Nephron progenitor cell (in vitro differentiated cells): ENCODE measurements at places on chromosomes 7 and 10.

DNA sequence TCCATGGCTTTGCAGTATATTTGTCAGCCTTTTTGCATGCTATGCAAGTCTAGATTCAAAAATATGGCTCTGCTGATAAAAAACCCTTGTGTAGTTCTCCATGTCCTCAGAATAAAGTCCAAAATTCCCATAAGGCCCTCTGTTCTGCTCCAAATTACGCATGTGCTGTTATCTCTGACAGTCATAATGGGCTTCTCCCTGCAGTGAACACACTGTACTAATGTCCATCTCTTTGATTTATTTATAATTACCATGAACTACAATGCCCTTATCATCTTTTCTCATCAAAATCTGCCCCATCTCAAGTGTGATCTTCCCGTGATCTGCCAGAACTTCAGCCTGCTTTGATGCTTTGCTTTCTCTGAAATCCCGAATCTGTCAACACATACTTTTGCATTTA, 87.7 kb downstream of the TSPAN12 start:
- DNase-seq = no peak

DNA sequence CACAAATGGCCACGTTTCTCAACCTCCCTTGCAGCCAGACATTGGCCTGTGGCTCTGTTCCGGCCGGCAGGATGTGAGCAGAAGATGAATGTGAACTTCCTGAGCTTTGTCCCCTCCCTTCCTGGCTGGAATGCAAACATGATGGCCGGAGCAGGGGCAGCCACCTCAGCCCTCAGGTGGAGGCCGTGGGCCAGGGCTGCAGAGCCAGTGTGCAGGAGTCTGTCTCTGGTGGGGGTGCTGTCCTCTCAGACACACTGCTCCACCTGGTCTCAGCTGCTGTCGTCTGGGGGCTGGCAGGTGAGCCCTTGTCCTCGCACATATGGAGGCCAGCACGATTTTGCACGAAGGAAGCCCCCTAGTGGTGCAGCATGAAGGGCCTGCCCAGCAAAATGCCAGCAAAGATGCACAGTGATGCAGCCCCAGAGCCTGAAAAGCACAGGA, 25.3 kb upstream of the PWWP2B start:
- no peak for DNase-seq

DNA sequence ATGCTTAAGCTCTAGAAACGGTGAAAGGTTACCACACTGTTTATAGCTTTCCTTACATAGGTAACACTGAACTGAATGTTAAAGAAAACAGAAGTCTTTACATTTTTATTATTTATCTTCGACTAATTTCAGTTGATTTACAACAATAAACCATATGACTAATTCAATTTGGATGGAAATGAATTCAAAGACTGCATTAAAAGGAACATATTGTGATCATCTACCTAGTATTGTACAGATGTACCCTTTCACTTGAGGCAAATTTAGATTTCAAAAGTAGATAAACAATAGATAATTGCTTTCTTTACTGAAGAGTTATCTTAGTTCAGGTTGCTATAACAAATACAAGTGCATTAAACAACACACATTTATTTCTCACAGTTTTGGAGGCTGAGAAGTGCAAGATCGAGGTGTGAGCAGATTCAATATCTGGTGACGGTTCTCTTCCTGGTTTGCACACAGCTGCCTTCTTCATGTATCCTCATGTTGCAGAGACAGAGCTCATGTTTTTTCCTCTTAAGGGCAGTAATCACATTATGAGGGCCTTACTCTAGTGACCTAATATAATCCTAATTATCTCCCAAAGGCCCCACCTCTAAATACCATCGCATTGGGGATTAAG, 15.0 kb upstream of the ARMC3 start:
- no peak for DNase-seq

GRCh38 chr7:142720172-142720773, 29.0 kb upstream of the PRSS1 start:
- no peak for DNase-seq

DNA sequence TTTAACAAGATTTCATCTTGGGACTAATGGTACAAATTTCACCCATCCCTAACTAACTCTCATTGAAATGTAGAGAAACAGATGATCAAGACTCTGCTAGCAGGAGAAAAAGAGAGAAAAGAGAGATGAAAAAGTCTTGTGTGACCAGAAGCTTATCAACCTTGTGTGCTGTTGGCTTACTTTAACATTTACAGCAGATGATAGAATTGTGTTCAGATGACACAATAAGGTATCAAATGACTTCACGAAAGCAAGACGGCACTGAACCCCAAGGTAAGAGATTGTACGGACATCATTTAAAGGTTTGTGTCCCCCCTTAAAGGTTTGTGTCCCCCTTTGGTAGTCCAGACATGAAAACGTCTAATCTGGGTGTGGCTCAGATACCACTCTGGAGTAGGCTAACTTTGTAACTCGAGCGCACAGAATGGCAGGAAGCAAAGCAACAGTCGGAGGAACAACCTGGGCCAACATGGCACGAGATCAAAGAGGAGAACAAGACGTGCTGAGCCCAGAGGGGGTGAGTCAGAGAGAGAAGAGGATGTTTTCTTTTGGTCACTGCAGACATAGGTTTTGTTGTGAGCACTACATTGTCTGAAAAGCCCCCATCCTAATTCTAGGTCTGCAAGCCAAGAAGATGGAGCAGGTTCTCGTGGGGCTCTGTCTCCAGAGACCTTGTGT, 10.4 kb upstream of the LMBR1 start:
- no peak for DNase-seq

DNA sequence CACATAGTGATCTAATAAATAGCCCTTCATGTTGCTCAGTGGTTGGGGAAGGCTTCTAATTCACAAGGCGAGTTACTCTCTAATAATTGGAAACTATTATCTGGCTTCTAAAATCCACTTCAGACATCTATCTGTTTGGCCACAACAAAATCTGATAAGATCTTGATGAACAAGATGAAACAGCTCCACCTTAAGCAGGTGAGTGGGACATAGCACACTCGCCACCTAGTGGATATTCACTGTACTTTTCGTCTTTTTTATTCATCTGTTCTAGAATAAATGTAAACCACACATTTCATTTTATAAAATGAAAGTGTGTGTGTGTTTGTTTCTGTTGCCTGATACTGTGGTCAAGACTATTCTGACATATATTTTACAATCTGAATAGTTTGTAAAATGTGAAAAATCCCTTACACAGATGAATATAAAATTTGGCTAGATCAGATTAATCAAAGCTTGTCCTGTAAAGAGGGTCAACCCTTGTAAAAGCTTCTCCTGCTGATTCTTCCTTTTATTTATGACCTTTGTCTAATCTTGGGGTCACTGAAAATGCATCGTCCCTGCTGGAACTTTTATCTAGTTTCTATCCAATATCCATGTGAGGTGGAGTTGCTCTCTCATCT, 26.5 kb upstream of the CNTNAP2 start:
- DNase-seq = peak; percentile 4

GRCh38 chr7:150428671-150429451, 21.6 kb upstream of the GIMAP8 start:
- DNase-seq = no peak

DNA sequence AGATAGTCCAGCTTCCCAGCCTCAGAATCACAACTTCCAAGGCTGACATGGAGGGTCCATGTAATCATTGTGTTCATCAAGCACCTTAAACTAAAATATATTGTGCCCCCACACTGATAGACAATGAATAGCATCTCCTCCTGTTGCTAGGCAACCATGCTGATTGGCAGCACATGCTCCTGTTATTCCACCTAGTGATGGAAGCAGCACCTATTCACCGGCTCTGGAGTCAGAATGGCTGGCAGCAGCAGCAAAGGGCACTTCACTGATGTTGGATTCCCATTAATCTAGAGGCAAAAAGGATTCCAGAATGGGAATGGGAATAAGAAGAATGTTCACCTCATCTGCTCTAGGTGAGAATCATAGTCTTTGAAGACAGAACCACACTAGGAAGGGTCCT, 55.0 kb downstream of the RELN start:
- DNase-seq = no peak

GRCh38 chr10:81898518-81898917, 23.5 kb downstream of the NRG3 start:
- DNase-seq = no peak

- DNase-seq = no peak
These were observed 95.4 kb downstream of the ZRANB1 start for GRCh38 chr10:125037145-125037877.

DNA sequence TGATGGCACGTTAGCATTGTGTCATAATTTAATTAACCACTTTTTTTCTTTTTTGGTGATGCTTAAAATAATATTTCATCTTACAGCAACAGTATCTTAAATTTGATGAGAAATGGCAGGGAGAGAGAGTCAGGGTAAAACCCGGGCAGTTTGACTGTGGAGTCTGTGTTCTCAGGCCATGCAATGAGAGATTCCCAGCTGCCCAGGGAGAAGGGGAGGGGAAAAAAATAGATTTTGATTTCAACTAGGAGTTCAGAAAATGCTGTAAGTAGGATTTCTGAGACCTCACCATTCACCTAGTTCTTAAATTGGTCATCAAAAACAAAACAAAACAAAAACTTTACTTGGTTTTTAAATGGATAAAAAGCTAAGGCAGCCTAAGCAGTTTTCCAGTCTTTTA, 37.4 kb upstream of the XPNPEP1 start:
- DNase-seq = no peak

GRCh38 chr7:33933611-33934281, 28.4 kb downstream of the BMPER start:
- DNase-seq = no peak

GRCh38 chr7:32062150-32062549, 8.1 kb downstream of the PDE1C start:
- peak; percentile 66 for DNase-seq

- no peak for DNase-seq
These were observed 385.5 kb downstream of the PCDH15 start for GRCh38 chr10:54415483-54415882.

GRCh38 chr7:71251706-71252105, 119.8 kb downstream of the GALNT17 start:
- no peak for DNase-seq

DNA sequence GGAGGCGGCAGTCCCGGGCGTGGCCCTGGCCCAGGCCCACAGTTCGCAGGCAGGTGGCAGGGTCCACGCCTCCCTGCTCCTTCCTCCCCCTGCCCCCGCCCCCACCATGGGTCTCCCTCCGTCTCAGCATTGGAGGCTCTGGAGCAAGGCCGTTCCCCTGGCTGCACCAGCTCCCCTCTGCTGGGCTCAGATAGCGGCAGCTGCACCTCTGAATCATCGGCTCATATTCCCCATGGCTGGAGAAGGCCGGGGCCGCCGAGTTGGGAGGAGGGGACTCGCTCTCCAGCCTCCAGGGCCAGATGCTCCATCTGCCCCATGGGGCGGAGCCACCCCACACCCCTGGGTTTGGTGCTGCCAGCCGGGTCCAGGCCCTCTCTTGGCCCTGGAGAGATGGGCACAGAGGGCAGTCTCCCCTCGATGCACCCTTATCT, 145.0 kb downstream of the ELFN1 start:
- DNase-seq = no peak

GRCh38 chr10:78910886-78911285, 157.9 kb upstream of the ZMIZ1 start:
- no peak for DNase-seq

DNA sequence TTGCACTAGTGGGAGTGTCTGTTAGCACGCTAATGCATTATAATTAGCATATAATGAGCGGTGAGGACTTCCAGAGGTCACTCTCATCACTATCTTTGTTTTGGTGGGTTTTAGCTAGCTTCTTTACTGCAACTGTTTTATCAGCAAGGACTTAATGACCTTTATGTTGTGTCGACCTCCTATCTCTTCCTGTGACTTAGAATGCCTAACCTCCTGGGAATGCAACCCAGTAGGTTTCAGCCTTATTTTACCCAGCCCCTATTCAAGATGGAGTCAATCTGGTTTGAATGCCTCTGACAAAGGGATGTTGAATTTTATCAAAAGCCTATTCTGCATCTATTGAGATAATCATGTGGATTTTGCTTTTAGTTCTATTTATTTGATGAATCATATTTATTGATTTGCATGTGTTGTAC, 22.5 kb upstream of the ZNF518A start:
- no peak for DNase-seq

DNA sequence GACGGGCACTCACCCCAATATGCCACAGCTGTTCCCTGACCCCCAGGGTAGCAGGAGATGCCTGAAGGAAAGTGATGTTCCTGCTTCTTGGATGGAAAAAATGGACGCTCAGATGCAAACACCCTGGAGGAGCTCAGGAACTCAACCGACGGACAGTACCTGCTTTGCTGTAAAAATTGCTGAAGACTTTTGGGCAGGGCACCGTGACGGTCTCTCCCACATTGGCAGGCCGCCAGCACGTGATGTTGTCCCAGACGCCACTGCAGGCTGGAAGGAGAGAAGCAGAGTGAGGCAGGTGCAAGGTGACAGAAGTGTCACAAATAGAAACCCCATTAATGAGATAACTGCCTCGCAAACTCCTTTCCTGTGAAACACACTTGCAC, 35.0 kb downstream of the VIPR2 start:
- DNase-seq = no peak

DNA sequence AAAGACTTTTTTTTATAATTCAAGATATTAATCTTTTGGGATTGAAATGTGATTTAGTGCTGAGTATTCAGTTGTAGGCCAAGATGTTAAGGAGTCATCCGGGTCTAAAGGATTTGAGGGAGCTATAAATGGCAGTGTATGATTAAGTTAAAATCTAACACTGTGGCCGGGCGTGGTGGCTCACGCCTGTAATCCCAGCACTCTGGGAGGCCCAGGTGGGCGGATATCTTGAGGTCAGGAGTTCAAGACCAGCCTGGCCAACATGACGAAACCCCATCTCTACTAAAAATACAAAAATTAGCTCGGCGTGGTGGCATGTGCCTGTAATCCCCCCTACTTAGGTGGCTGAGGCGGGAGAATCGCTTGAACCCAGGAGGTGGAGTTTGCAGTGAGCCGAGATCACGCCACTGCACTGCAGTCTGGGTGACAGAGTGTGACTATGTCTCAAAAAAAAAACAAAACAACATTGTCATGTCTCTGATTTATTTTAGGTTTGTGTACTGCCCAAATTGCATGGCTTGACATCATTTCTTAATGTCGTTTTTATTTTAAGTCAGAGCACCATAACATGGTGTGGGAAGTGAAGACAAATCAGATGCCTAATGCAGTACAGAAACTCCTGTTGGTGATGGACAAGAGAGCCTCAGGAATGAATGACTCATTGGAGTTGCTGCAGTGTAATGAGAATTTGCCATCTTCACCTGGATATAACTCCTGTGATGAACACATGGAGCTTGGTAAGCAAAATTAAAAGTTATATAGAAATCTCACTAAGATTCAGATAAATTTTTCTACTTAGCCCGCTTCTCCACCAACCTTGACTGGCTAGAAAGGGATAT, 10.7 kb downstream of the HBP1 start:
- DNase-seq = no peak

GRCh38 chr7:117010375-117011133, 57.3 kb downstream of the ST7 start:
- DNase-seq = no peak

GRCh38 chr10:87961314-87961713, 97.9 kb downstream of the PTEN start:
- no peak for DNase-seq

DNA sequence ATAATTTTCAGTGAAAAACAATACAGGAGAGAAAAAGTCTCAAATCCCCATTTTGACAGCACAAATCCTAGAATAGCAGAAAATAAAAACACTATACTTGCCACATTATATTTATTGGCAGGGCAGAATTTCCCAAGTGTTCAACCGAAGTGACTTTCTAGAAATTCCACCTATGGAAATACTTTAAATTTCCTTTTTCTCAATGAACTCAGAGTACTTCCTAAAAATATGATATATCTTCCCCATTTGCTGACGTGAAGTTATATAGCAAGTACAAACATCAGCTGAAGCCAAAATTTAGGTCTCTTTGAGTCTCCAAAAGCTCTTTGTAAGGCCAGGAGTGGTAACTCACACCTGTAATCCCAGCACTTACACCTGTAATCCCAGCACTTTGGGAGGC, 83.3 kb downstream of the NT5C2 start:
- DNase-seq = no peak

- no peak for DNase-seq
These were observed 96.1 kb upstream of the RET start for GRCh38 chr10:42980553-42981357.
